ENCODE measurements at places on chromosomes 7 and 10.

GRCh38 chr7:102874166-102874829 lies 38.5 kb upstream of the LRRC17 start:
- DNase-seq = no peak

DNA sequence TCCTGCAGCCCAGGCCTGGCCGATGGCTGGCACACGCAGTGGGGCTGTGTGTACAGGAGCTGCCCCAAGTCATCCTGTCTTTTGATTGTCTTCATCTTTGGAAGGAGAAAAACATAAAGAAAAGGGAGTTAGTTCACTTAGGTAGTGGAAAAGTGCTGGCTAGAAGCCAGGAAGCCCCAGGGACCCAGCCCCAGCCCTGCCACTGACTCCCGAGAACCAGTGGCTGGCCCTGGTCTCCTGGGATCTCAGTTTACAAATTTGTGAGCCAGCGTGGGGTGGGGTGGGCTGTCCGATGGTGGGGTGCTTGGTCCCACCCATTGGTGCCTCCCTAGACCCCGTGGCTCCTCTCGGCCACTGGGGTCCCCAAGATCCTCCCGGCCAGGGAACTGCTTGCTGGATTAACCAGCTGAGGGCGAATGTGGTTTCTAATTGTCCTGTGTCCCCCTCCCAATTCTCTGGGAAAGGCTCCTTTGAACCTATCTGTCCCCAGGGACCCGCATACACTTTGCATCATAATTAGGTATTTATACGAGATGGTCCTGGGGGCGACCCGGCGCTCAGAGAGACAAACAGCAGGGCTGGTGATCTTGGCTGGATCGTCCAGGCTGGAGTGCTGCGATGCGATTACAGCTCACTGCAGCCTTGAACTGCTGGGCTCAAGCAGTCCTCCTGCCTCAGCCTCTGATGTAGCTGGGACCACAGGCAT lies 16.3 kb upstream of the CHST12 start:
- DNase-seq = peak; percentile 47

GRCh38 chr10:23344241-23344841 lies at the start of gene C10orf67:
C10orf67 (minus strand) TSS chr10:23344797; CDS start chr10:23344774, 23 bp downstream.
- peak; percentile 80 for DNase-seq

GRCh38 chr7:32250471-32251260 lies 180.5 kb upstream of the PDE1C start:
- DNase-seq = no peak

GRCh38 chr10:115965376-115965775 lies 307.6 kb downstream of the GFRA1 start:
- no peak for DNase-seq

Measured in GM23338 (cell line).